ENCODE measurements at places on chromosomes 7 and 10.

DNA sequence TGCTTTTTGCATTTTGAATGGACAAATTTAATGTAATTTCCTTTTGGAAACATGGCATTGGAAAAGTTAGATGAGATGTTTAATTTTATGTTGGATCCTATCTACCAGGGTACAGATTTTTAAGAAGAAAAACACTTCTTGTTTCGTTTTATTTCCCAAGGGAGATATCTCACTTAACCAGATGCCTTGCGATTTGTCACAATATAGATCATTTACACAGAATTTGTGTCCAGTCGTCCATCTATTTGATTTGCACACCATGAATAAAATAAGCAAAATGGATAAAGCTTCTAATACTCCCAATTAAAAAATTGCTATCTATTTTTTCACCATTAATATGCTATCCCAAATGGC lies 25.7 kb downstream of the HDAC9 start:
- no peak for DNase-seq

- DNase-seq: no peak
These were observed 75.6 kb upstream of the GPR22 start for GRCh38 chr7:107394276-107394675.

GRCh38 chr7:157521061-157521731 lies 184.4 kb downstream of the DNAJB6 start:
- no peak for DNase-seq

GRCh38 chr10:11573497-11573896 lies 38.0 kb downstream of the USP6NL start:
- DNase-seq: no peak

GRCh38 chr7:37944737-37945054 lies 24.3 kb downstream of the EPDR1 start:
- no peak for DNase-seq

- DNase-seq: peak; percentile 98
These were observed 3.6 kb downstream of the NPM3 start for GRCh38 chr10:101779544-101780186.

DNA sequence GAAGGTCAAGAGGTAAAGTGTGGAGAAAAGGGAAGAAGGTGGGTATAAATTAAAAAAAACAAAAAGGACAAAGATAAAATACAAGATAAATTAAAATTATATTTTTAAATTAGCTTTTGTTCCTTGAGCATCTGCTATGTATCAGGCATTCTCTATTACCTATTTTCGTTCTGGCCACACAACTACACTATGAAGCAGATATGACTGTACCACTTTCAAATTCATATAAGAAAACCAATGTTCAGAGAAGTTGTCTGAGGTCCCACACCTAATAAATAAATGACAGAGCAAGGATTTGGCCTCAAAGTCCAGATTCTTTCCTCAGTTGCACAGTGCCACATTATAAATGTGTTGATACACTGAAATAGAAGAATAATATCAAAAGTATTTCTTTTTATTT lies 103.8 kb upstream of the PCDH15 start:
- no peak for DNase-seq

DNA sequence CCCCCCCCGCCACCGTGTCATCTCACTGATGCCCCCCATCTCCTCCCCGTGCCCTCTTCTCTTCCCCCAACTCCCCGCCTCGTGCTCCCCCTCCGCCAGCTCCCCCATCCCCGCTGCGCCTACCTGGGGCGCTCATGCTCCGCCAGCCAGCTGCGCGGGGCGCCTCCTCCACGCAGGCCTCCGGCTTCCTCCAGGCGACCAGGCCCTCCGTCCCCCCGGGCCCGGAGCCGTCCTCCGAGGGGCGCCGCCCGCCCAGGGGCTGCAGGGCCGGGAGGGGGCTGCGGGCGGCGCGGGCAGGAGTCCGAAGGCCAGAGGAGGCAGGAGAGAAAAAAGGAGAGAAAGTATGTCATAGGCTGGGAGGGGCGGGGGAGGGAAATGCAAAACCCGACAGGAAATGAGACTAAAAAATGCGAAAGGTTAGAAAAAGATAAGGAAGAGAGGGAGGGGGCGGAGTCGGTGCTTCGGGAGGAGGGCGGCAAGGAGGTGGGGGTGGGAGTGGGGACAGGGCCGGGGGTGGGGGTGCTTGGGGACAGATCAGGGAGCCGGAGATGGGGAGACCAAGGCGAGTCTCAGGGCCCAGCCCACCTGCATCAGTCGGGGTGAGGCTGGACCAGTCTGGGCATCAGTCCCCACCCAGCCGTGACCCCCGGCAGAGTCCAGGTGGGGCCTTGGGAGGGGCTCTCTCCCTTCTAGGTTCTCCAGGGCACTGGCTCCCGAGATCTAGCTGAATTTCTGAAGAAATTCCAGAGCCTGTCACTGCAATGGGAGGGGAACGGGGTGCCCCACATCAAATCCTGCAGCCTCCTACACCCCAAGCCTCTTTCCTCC lies at the start of gene CARD11:
Gene CARD11, minus strand, starts transcription at position 324 of the 828 bp plus-strand sequence. CDS start 85,361 bp downstream, outside the sequence.
- peak; percentile 26 for DNase-seq

DNA sequence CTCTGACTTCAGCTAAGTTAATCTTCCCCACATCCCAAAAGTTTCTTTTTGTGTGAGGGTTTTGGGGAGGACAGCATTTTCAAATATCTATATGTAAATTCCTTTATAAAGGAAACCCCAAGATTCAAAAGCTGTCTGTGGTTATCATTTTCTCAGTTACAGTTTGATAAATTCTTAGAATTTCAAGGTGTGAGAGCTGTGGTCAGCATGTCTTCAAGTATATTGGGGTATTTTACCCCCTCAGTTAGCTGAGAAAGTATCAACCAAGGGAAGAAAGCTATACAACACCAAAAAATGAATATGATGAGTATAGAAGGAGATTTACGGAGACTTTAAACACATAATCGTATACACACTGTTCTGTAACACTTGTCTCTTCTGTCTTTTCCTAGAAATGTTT lies 109.2 kb downstream of the SND1 start:
- DNase-seq: no peak

DNA sequence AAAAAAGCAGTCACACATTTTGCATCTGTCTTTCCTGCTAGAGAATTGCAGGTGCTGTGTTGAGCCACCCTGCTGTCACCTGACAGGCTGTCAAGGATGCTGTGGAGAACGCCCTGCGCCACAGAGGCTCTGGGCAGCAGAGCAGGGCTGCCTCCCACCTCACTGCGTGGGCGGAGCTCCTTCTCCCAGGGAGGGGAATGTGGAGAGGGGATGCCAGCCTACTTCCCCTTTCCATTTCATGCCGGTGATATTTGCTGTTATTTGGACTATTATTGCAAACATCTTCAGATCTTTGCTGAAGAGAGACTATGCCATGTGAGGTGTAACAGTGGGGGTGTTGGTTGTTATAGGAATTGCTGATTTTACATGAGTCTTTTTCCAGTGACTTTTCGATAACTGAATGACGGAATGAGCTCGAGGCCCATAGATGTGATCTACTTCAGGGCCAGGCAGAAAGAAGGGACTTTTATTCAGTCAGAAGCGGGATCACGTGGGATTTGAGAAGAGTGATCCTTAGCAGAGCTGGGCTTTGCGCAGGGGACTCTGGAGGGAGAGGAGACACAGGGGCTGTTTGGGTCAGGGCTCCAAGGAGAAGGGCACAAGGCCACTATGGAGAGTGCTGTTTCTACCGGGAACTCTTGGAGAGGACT lies 13.6 kb upstream of the PRKAG2 start:
- no peak for DNase-seq

DNA sequence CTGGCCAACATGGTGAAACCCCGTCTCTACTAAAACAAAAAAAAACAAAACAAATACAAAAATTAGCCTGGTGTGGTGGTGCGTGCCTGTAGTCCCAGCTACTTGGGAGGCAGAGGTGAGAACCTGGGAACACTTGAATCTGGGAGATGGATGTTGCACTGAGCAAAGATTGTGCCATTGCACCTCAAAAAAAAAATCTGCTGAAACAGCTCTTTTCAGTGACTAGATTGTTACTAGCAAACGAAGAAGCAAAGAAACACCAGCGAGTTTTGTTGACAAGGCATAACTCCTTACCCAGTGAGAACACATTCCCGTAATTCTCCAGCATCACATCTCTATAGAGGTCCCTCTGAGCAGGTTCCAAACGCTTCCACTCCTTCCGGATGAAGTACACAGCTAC lies 6.7 kb downstream of the ZNF3 start:
- DNase-seq: no peak
